ENCODE measurements at places on chromosomes 7 and 10. TPM values are rescaled to one million over a fixed set of nuclear protein-coding genes. Genes with fewer than 3 reads are reported as not detected.

GRCh38 chr7:68564306-68565135, 1033.8 kb upstream of the AUTS2 start:
- no peak for DNase-seq

- no peak for DNase-seq
Observed at GRCh38 chr7:133635541-133635940, 382.7 kb downstream of the EXOC4 start.

DNA sequence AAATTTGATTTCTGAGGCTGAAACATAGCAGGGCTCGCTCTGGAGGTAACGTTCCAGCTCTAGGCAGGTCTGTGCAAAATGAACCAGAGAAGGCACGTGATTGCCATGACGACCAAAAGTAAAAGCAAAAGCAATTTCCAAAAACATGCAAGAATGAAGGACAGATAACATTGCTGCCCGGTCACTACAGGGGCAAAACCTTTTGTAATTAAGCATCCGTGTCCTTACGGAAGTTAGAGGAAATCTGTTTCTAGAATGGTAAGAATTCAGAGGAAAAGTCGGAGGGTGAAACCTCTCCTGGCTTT, 2.9 kb downstream of the KLF6 start:
- DNase-seq = no peak

GRCh38 chr10:95279042-95279820, 11.6 kb downstream of the PDLIM1 start:
- no peak for DNase-seq

GRCh38 chr7:112283382-112283910, 77.0 kb downstream of the ZNF277 start:
- DNase-seq = no peak

DNA sequence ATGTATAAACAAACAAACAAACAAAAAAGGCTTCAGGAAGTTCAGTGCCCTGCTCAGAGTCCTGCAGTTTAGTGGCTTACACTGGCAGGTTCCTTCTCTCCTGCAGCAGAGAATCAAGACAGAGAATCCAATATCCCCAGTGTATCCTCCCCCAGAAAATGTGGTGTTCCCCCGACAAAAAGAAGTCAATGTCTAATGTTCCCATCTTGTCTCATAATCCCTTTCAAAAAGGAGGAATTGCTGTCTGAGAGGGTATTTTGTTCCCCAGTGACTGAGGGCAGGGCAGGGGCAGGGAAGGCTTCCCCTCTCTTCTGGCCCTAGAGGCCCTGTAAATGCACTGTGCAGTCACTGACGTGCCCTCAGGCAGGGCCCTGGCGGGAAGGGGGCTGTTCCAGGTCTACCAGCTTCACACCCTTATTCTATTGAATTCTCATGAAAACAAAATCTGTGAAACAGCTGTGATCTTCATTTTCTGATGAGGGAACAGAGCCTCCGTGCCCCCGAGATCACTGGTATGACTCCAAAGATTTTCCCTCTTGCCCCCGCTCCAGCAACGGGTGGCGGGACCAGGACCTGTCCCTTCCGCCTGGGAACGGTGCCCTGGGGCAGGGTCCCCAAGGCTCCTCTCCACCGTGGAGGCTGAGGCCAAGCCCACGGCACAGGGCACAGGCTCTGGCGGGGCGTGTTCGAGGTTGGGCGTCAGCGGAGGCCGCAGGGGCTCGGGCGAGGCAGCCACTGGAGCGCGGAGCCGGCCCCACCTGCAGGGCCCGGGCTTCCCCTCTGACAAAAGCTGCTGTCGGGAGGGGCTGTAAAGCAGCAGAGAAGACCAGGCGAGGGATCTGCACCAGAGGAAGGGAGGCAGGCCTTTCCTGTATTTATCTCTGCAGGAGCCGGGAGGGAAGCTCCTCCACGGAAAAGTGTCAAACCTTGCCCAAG, 13.4 kb upstream of the WDFY4 start:
- no peak for DNase-seq

Gene TET1
- polyA plus RNA-seq = 0.04 TPM

Gene UPK3BL2
- polyA plus RNA-seq = 6.2 TPM

All from psoas muscle (tissue), 8 donors.